Pulmonary artery endothelial cell (primary cell): ENCODE measurements at places on chromosomes 5 and 9. TPM values are rescaled to one million over a fixed set of nuclear protein-coding genes. Genes with fewer than 3 reads are reported as not detected.

CCNJL gene
- total RNA-seq, result 2.7 and 3.2 TPM in 2 replicates

PCDHA1 gene
- total RNA-seq, result 0.04 TPM in 1 of 2 replicates, not detected in the other

TEX53 gene
- total RNA-seq, result not detected in 2 replicates

FOXD4 gene
- total RNA-seq, result 0.13 and 0.14 TPM in 2 replicates

SH3TC2 gene
- 2.5 and 5.5 TPM in 2 replicates for total RNA-seq

FCHO2 gene
- 20.4 and 20.5 TPM in 2 replicates for total RNA-seq

BTNL8 gene
- total RNA-seq, result not detected in 2 replicates

CATSPER3 gene
- total RNA-seq, result 0.07 TPM in 1 of 2 replicates, not detected in the other

PGM5 gene
- total RNA-seq, result 0.07 and 0.26 TPM in 2 replicates

ANGPTL2 gene
- 15.5 and 17.8 TPM in 2 replicates for total RNA-seq

SLC34A1 gene
- total RNA-seq, result not detected in 2 replicates

SPINK7 gene
- not detected in 2 replicates for total RNA-seq

LCN6 gene
- total RNA-seq, result not detected in 2 replicates

FAM200C gene
- total RNA-seq, result 1.9 and 3.8 TPM in 2 replicates

QRFP gene
- not detected in 2 replicates for total RNA-seq

GAPVD1 gene
- total RNA-seq, result 49.3 and 74.3 TPM in 2 replicates

IARS1 gene
- total RNA-seq, result 227 and 241 TPM in 2 replicates

PIP5KL1 gene
- total RNA-seq, result 0.21 and 0.79 TPM in 2 replicates

UHRF2 gene
- total RNA-seq, result 89.9 and 123 TPM in 2 replicates
